ENCODE measurements at places on chromosomes 5 and 9. TPM values are rescaled to one million over a fixed set of nuclear protein-coding genes. Genes with fewer than 3 reads are reported as not detected.

NTNG2 gene
- total RNA-seq: 2.5 TPM

PCDHB15 gene
- total RNA-seq: 0.07 TPM

DAB2IP gene
- 31.0 TPM for total RNA-seq

FOXD4L6 gene
- 0.54 TPM for total RNA-seq

ZNF169 gene
- 5.4 TPM for total RNA-seq

GRCh38 chr5:173753307-173754168, 134.6 kb upstream of the CPEB4 start:
- no peak for DNase-seq

GRCh38 chr9:23380821-23381220, 445.2 kb downstream of the ELAVL2 start:
- DNase-seq: no peak

DNA sequence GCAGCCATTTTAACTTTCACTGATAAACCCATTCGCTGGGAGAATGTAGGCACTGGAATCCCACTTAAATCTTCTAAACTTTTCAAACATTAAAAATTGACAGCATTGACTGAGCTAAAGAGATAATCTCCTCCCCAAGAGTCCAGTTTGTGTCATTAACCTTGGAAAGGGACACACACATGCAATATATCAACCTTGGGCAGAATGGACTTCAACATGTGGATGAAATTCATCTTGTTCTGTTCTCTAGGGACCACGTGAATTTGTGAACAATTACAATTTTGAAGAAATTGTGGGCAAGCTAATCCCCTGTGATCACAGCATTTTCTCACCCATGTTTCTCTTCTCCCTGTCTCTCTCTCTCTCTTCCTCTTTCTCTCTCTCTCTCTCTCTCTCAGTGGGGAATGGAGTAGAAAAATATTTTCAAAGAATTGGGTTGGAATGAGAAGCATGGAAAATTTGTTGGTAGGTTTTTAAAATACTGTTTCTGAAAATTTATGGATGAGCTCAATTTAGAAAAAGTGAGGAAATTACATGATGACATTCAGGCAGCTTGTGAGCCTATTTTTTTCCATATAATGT, 553.7 kb downstream of the EBF1 start:
- DNase-seq: no peak

DNA sequence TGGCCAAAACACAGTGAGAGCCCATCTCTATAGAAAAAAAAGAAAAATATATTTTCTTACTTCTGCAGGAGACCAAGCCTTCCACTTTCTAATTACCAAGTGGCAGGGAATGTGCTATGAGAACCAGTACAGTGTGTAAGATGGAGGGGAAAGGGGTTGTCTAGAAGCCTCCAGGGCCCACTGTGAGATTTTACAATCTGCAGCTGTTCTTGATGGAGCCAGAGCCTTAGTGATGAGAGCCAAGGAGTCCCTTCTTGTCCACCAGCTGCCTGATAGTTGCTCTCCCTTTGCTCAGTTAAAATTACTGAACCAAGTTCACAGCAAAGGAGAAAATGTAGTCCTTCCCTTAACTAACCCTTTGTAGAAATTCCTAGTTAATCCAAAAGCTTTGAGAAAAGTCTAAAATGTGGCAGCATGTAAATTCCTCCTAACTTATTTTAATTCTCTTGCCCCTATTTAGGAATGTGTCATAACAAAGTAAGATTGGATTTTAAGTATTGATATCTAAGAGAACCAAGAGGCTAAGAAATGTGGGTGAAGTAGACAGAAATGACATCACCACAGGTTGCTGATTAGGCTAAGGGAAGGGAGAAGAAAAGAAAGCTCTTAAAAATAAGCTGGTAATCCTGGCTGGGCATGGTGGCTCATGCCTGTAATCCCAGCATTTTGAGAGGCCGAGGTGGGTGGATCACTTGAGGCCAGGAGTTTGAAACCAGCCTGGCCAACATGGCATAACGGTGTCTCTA, 19.3 kb downstream of the SRP19 start:
- no peak for DNase-seq

GRCh38 chr9:127751269-127752054, 16.4 kb upstream of the TOR2A start:
- DNase-seq: no peak

GRCh38 chr9:124794902-124795491, 18.1 kb downstream of the OLFML2A start:
- DNase-seq: peak; percentile 51

DNA sequence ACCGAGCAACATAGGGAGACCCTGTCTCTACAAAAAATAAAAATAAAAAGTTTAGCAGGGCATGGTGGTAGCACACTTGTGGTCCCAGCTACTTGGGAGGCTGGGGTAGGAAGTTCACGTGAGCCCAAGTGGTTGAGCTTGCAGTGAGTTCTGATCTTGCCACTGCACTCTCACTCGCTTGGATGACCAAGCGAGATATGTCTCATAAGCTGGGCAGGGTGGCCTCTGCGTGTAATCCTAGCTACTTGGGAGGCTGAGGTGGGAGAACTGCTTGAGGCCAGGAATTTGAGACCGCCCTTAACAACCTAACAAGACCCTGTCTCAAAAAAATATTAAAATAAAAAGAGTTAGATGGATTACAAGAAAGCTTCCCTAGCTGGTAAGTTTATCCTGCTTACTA, 32.5 kb downstream of the RASA1 start:
- DNase-seq: no peak

DNA sequence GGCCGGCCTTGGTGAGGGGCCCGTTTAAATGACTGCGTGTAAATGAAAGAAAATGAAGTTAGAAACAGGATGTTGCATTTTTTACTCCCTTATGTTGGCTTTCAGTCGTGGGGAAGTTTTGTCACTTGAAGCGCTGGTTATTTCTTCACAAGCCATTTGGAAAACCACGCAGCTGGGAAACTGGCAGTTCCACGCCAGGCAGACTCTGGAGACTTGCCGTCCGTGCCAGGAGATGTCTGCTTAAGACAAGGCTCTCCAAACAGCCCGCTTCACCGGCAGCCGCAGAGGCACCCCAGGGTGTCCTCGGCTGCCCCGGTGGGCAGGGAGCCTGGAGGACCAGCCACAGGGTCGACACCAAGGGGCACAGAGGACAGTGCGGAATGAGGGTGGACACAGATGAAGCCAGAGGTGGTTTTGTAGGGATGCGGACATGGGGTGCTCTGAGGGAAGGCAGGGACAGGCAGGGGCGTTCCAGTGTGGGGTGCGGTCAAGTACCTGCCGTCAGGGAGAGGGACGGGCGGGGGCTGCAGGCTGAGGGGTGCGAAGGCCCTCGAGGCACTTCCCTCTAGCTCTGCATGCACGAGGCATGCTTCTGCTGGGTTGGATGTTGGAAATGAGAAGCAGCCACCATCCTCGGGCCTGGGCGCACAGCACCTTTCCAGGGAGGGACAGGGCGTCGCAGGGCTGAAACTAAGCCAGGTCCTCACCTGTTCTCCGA, 11.1 kb upstream of the AJM1 start:
- DNase-seq: no peak

DNA sequence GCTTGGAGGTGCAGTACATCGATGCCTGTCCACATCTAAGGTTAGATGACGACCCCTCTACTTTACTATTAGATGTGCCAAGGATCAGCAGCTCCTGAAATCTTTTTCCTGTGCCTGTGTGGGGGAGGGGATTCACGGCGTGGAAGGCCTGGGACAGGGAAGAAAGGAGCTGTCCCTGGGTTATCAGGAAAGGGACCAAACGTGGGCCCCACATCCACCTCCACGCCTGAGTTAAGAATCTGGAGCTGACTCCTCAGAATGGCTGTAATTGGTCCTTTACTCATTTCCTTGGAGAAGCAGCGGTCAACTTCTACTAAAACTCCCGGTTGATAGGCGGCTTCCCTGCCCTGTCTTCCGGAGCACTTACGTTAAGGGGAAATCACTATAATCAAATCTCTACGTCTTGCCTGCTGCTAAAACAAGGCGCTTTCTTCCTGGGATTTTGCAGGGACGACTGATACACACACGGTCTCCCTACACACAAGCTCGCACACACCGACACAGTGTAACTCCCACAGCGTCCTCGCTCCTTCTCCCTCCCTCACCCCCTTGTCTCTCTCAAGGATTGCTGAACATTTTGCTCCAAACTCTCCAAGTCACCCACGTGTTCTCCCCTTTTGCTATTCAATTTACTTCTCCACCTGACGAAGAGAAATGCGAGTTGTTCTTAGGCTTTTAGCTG, 1.4 kb downstream of the PDE4D start:
- no peak for DNase-seq

DNA sequence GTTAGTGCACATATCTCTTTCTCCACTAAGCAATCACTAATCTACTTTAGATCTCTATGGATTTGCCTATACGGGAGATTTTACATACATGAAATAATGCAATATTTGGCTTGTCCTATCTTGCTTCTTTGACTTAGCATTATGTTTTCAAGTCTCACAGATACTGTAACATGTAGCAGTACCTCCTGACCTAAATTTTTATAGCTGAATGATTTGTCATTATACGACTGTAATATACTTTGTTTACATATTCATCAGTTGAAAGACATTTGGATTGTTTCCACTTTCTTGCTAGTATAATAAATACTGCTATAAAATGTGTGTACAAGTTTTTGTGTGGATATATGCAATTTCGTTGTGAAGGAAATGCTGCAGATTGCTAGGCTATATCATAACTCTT, 1520.8 kb upstream of the CDH6 start:
- no peak for DNase-seq

DNA sequence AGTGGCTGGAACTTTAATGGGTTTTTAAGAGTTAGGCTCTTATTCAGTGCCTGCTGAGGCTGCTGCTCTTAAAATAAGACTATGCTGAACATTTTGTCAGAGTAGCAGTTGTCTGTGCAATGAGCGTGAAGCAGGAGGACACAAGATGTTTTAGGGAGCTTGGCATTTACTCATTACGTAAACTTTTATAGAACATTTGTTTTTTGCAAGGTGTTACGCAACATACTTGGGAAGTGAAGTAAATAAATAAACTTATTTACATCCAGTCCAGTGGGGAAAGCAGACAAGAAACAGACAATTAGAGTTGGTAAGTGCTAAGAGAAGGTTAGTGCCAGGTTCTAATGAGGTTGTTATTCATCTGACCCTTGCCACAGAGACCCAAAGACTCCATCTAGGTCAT, 226.0 kb downstream of the HINT1 start:
- DNase-seq: no peak

DNA sequence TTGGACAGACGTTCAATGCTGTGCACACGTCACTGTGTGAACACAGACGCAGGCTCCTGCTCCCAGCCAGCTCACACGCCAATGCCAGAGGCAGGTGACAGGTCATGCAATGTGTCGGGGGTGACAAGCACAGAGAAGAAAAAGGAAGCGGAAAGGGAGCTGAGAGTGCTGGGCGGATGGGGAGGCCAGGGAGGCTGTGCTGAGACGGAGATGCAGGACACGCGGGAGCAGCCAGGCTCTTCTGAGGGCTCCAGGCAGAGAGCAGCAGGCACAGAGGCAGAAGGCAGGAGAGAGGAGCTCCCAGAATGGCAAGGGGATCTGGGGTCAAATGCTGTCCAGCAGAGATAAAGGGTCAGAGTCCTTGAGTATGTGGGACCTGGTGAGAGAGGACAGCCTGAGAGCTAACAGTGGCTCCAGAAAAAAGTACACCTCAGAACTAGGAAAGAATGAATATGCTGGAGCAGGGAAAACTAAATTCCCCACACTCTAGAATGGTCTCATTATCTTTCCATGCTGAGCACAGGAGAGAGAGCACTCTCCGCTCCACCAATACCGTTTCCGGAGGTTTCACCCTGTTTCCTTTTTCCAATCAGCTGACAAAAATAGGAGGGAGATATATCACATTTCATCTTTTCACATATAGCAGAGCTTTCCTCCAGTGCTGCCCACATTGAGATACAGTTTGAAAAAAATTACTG, 32.8 kb upstream of the NSMF start:
- DNase-seq: no peak

All from HCT116 (cell line).